Stimulated activated naive CD8-positive, alpha-beta T cell treated with anti-CD3 and anti-CD28 coated beads, Interleukin-15, amount 100 ng/mL, for 72 hours (primary cell): ENCODE measurements at places on chromosomes 16 and 17.

GRCh38 chr17:3276126-3276525, 22.0 kb downstream of the OR3A1 start:
- DNase-seq = no peak

GRCh38 chr16:63945806-63946205, 1176.1 kb downstream of the CDH11 start:
- DNase-seq = no peak

DNA sequence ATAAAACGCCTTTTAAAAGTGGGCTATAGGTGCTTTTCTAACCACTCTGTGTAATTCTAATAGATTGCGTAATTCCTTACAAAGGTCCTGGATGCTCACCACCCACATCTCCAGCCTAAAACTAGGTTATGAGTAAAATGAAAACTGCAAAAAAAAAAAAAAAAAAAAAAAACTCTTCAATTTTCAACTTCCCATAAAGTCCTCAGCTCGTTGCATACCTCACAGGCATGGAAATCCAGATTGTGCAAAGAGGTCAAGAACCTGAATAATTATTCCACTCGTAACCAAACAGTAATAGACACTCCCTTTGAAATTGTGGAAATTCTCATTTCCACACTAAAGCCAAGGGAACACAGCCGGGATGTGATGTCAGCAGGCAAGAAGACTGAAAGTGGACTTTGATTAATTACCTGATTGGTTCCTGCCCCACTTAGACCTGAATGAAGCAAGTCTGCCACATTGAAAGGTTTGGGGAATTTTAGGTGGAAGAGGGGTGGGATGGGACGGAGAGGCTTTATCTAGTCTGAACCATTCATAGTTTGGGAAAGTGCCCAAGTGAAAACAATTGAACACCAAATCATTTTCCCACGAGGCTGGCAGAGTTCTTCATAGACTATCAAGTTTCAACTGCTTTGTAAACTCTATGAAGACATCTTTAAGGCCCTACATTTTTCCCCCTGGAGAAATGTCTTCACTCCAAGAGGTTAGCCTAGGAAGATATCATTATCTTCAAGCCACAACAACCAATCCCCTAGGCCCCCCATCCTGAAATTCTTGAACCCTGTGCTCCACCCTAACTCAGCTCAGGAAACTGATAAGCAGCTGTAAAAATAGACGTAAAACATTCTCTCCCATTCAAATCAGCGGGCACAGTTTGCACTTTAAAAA, 49.1 kb upstream of the TANC2 start:
- DNase-seq = no peak

DNA sequence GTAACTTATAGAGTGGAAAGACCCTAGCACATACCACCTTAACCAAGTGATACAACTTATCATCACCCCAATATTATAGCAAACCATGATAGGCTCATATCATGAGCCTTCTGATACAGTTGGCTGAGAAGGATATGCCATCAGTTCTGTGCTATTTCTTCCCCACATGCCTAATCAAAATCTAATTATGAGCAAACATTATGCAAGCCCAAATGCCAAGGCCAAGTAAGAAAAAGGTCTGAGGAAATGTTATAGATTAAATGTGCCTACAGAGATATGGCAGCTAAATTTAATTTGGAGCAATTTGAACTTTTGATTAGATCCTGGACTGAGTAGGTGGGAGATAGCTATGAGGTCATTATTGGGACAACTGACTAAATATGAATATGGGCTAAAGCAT, 225.9 kb upstream of the PMFBP1 start:
- no peak for DNase-seq

GRCh38 chr17:7459961-7460545, 15.2 kb downstream of the CHRNB1 start:
- no peak for DNase-seq

- DNase-seq = no peak
These were observed 54.5 kb upstream of the HLF start for GRCh38 chr17:55210292-55210691.
